ENCODE measurements at places on chromosomes 3 and 15.

DNA sequence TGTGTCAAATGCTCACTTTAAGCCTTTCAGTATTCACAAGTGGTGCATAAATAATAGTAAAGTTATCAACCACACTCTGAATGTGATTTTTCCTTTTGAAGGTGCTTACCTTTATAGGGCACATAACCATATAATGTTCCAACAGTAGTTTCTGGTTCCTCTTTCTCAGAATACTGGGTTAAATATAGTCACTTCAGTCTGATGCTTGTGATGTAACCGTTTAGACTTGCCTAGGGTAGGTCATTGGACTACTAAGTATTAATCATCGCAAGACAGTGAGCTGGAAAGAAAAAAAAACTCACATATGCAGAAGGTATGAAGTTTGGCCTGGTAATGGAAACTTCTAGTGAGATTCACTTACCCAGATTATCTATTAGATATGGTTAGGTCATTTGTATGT is 1.9 kb downstream of the KBTBD8 start:
- peak; percentile 63 for DNase-seq

DNA sequence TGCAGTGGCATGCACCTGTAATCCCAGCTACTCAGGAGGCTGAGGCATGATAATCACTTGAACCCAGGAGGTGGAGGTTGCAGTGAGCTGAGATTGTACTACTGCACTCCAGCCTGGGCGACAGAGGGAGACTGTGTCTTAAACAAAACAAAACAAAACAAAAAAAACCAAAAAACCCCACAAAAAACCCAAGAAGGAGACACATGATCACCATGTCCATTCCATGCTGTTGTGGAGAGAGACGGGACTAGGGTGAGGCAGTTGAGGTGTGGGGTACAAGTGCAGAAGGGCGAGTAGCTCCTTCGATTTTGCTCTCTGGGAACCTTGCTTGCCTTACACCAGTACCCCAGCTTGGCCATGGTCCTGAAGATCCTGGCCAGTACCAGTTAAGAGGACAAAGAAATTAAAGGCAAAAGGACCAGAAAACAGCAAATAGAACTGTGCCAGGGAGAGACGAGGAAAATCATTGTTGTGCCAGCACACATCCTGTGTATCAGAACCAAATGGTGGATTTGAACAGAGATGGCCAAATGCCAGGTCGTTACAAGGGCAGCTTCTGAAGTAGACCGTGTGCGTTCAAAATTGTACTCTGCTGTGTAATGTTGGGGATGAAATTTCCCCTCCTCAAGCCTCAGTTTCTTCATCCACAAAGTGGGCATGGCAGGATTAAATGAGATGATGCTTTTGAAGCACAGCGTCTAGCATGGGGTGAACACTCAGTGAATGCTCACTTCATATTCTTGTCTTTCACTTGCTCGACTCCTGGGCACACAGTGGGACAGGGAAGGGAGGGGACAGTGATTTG is 42.9 kb upstream of the CTSH start:
- DNase-seq: no peak

DNA sequence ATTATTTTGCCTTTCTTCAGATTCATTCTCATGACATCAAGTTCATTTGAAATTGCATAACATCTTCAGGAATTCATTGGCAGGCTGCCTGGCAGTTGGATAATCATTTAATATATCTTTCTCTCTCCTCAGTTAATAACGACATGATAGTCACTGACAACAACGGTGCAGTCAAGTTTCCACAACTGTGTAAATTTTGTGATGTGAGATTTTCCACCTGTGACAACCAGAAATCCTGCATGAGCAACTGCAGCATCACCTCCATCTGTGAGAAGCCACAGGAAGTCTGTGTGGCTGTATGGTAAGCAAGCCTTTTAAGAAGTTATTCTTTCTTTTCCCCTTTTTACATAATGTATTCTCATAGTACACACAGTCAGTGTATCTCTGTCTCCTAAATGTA is 38.2 kb downstream of the TGFBR2 start:
- peak; percentile 51 for DNase-seq

- DNase-seq: no peak
These were observed 32.3 kb upstream of the AMOTL2 start for GRCh38 chr3:134406331-134407238.

All from germinal center (tissue), 1 donor.